KBM-7 (cell line): ENCODE measurements at places on chromosomes 3 and 15.
A peak's percentile ranks its signal among the peaks of the same experiment; 100 is the strongest.

DNA sequence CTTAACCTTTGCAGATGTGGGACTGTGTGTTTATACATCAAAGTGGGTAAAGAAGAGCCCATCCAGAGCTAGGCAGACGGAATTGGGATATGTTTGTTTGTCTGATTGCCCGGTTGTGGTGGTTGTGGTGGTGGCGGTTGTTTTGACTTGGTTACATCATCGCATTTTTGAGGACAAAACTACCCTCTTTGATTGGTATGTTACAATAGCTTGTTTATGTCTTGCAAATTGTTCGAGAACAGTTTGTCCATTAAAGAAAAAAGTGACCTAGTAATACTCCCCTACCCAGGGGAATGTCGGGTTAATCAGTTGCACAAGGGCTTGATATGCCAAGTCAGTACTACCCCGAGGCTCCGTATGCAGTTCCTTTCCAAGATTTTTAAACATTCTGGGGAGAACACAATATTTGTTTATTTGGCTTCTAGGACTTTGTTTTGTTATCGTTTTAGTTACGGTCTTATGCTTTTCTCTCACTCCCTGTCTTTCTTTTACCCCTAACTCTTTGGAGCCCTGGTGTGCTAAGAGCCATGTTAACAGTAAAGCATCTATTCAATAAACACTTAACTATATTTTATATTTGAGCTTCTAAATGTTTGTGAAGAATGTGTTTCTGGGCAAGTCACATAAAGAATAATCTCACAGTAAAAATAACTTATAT lies 315.4 kb downstream of the LPP start:
- DNase-seq: no peak

DNA sequence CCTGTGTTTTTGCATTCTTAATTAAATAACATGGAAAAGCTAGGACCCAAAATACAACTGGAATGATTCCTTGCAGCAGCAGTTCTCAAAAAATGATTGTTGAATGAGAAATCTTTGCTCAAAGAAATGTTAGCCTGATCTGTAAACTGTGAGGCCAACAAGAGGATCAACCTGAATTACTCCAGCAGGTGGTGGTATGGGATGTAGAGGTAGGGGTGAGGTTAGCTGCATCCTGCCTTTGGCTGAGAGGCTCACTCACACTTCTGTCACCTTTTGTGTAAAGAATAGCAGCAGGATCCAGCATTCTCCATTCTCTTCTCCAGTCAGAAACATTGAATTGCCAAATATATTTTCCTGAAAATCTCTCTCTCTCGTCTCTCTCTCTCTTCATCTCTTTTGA lies 26.5 kb upstream of the FAM98B start:
- DNase-seq: no peak

DNA sequence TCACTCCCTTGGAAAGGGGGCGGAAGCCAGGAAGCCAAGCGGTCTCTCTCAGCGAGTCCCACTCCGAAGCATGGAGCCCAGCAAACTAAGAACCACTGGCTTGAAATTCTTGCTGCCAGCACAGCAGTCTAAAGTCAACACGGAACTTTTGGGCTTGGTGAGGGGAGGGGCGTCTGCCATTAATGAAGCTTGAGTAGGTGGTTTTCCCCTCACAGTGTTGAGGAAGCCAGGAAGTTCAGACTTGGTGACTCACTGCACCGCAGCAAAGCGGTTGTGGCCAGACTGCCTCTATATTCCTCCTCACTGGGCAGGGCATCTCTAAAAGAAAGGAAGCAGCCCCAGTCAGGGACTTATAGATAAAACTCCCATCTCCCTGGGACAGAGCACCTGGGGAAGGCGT lies 665.4 kb upstream of the CBLB start:
- DNase-seq: peak; percentile 96

GRCh38 chr3:23710555-23710954 lies 95.2 kb upstream of the UBE2E1 start:
- DNase-seq: no peak
